ENCODE measurements at places on chromosomes 16 and 17.
A peak's percentile ranks its signal among the peaks of the same experiment; 100 is the strongest.

DNA sequence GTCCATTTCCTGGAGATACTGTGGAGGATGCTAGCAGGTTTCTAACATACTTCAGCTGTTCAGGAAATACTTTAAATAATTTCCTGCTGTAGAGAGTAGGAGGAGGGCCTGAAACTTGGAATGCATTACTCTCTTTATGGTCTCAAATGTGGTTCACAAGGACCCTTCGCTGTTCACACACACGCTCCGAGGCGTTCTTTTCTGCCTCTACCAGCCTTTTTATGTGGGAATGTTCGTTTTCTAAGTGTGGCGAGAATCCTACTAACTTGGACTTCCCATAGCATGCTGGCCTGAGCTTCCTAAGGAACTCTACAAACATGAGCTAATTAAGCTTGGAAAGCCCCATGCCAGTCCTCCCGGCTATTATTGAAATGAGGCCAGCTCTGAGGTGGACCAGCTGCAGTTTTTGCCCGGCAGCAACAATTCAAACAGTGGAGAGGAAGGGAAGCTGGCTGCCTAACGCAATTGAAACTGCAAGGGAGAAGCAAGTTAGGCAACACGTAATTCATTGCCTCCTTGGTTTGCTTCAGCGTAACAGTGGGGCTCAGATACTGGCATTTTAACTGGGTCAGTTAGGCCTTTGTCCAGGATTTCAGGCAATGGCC, 18.9 kb downstream of the KPNA2 start:
- peak; percentile 55 for DNase-seq

- DNase-seq, result no peak
These were observed 2.6 kb upstream of the RARA start for GRCh38 chr17:40306395-40306794.

GRCh38 chr17:7356072-7356549, 1.2 kb downstream of the TMEM95 start:
- DNase-seq, result no peak

DNA sequence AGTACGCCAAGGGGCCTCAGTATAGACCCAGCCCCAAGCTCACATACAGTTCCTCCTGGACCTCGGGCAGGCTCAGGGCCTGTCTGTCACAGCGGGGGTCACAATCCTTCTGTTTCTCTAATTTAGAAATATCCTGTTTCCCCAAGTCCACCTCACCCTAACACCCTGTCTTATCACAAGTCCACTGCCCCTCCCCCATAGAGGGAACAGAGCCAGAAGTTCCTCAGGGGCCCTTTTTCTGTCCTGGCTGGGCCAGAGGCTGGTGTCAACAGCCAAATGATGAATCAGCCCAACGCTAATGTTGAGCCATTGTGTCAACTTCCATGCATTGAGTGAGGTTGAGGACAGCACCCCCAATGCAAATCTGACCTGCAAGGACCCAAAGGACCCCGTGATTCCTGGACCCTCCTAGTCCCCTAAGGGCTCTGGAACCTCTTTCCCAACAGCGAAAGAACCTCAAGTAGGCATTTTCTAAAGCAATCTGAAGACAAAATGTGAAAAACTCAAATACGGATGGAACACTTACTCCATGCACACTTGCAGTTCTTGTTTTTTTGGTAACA, 58.6 kb downstream of the PECAM1 start:
- DNase-seq, result no peak

DNA sequence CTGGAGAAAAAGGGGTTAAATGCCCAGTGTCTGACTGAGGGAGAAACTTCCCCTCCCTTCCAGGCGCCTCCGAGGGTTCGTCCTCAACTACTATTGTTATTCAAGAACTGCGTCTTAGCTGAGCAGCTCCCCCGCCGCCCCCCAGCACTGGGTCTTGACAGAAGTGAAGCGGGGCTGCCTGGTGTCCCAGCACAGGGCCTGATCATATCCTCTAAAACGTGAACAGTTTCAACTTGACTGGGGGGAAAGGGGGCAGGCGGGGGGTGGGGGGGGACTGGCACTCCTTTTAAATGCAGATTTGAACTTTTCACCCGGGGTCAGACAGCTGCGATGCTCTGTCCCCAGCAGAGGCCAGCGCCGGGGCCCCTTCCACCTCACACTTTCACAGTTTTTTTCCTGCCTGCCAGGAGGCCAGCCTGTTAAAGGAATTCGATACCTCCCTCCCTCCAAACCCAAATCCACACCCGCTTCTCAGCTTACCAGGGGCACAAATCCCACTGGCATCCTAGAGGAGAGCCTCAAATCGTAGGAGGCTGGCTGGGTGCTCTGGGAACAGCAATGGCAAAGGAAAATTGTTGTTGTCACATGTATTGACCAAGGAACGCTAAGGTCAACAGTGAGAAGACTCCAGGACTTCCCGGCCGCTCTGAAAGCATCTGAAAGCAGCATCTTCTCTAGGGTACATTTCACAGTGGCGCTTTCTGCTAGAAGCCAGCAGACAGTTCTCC, 14.5 kb downstream of the ZFHX3 start:
- DNase-seq, result no peak

DNA sequence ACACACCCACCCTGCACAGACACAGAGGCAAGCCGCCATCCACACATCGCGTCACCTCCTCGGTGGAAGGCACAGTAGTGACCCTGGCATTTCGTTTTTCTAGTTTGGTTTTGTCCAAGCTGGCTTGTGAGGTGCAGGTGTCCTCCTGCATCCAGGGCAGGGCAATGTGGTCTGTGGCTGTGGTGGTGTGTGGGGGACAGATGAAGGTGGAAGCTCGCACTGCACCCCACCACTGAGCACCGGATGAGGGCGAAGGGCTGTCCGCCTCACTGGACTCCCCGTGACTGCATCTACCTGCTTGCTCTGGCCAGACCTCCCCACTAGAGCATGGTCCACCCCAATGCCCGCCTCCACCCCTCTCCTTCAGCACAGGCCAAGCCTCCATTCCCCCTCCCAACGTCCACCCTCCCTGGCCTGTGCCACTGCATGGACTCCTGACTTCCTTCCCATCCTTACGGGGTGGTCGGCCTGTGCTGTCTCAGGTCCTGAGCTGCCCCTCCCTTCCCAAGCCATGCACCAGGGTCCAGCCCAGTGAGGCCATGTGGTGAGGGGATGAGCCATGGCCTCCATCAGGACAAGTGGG, 78.8 kb upstream of the CBX4 start:
- no peak for DNase-seq

GRCh38 chr16:1037394-1038257, 34.9 kb upstream of the SSTR5 start:
- DNase-seq, result no peak

- DNase-seq, result no peak
These were observed 102.1 kb downstream of the SNX29 start for GRCh38 chr16:12078405-12079280.

DNA sequence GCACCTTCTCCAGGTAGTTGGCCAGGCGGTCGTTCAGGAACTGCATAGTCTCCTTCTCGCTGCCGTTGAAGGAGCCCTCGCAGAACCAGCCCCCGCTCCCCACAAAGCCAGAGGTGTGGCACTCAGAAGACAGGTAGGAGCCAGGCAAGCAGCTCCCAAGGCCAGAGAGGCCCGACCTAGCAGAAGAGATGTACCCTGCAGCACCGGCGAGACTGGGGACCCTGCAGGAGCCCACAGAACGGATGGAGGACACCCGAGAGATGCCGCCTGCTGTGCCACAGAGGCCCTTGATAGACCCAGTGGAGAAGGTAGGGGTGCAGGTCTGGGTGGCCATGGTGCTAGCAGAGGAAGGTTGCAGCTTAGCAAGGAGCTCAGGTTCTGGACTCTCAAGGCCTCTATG, at the start of gene KRT36:
Gene KRT36 (minus strand): TSS at position 380 of the 400 bp plus-strand sequence. CDS start 46 bp downstream, at position 334.
- DNase-seq, result no peak

- no peak for DNase-seq
These were observed 37.4 kb downstream of the ZDHHC7 start for GRCh38 chr16:84973776-84974523.

- DNase-seq, result no peak
These were observed 48.2 kb upstream of the CDC42EP4 start for GRCh38 chr17:73359987-73360410.

DNA sequence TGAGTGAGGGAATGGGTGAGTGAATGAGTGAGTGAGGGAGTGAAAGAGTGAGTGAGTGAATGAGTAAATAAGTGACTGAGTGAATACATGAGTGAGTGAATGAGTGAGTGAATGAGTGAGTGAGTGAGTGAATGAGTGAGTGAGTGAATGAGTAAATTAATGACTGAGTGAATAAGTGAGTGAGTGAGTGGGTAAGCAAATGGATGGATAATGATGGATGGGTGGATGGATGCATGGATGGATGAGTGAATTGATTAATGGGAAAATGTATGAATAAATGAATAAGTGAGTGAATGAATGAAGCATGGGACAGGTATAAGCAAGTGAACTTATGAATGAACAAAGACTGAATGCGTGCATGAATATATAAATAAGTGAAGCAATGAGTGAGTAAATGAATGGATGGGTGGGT, 25.4 kb downstream of the TMEM114 start:
- no peak for DNase-seq

GRCh38 chr17:79164913-79165695, 90.5 kb downstream of the ENGASE start:
- no peak for DNase-seq

GRCh38 chr16:85935974-85936760, 37.2 kb downstream of the IRF8 start:
- DNase-seq, result no peak

DNA sequence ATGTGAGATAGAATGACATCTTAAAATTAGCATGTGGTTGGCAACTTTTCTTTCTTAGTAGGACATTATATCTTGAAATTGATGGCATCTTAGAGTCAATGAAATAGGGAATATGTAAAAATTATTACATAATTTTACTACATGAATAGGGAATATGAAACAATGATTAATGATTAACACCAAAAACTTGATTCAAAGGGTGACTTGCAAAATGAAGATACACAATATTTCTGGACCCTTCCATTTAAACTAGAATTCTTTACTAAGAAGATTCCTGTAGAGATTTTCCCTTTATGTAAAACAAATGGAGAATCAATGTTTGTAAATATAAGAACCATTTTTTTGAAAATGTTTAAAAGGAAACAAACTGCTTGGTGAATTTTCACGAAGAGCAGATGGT, 3.4 kb downstream of the MRTFB start:
- DNase-seq, result no peak

DNA sequence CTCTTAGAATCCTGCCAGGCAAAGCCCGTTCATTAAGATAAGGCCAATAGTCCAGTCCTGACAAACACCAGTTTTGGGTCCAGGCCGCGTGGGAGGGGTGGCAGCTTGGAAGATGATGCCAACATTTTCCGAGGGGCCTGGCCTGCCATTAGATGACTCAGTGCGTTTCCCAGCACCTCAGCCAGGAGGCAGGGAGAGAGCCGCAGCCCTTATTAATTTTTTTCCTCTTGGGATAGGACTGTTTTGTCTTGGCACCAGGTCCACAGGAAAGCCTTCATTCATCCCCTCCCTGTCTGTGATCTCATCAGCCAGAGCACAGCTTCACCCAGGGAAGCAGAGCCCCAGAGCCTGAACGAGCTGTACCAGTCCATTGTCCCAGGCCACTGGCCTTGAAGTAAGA, 4.7 kb upstream of the NDEL1 start:
- peak; percentile 26 for DNase-seq

DNA sequence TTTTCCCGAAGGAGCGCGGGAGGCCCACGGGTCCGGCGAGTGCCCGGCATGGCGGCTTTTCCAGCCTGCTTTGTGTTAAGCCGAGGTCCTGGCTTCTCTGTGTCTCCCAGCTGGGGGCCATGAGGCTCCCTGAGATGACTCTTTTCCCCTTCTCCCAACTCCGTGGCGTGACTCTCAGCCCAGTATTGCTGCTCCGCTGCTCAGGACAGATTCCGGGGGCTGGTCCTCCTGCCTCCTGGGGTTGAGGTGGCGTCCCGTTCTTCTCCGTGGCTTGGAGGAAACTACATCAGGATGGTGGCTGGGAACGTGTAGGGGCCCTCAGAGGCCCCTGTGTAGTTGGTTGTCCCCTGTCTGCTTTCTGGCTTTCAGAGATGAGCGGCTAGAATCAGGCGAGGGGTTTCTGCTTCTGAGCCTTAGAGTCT, 951 bp downstream of the GPS1 start:
- no peak for DNase-seq

GRCh38 chr17:34375426-34375997, 12.5 kb upstream of the CCL1 start:
- DNase-seq, result no peak

DNA sequence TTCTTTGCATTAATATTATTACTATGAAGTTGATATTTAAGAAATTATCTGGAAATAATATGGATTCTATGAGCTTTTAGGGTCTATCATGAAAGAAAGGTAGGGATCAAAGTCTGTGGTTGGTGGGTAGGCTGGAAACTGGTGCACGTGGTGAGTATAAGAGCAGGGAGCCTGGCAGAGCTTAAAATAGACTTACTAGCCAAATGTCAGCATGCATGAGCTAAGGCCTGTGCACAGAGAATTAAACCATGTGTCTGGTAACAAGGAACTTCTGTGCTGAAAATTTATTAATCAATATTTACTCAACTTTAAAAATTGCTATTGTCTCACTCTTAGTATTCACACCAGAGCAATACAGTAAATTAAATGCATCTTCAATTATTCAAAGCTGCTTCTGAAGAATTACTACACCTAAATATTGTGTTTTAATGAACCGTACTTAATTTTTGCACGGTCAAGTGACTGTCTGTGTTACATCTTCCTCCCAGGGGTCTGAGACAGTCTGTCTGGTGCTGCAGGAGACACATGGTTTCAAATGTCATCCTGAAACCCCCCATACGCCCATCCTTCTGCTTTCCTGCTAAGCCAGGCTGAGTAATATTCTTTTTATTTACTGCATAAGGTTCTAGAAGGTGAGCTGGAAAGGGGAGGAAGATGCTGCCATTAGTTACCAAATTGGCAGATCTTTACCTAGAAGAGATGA, 161.0 kb upstream of the NLRP1 start:
- DNase-seq, result no peak

DNA sequence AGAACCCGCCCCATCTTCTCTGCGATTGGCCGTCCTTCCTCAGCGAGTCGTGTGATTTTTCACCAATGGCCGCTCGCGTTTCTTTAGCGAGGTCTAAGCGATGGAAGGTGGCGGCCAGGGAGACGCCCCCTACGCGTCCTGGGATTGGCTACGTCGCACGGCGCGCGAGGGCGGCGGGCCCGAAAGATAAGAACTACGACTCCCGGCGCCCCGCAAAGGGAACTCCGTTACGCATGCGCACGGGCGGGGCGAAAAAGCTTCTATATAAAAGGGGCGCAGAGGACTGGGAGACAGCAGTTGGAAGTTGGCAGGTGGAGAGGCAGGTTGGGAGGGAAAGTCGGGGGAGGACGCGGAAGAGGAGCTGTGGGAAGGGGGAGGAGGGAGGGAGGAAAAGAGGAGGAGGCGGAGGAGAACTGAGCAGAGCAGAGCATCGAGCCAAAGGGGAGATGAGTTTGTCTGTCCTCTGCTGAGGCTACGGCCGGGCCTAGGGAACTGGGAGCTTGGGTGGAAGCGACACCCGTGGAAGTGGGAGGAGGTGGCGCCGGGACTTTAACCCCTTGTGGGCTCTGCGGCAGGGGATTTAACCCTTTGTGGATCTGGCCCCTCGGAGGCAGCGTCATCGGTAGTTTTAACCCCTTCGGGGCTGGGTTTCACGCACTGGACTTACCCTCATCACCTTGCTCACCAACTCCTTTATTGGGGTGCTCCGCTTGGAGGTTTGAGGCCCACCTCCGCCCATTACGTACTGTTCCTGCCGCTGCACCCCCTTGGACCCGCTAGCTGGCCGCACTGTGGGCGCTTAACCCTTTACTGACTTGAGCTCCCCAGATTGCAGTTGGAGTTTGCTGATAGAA, at the start of gene HEXIM1:
Gene HEXIM1 (plus strand): TSS at position 293 of the 854 bp plus-strand sequence. CDS start 716 bp downstream, outside the sequence.
- DNase-seq, result peak; percentile 99

GRCh38 chr17:31236712-31237111, 60.3 kb downstream of the OMG start:
- DNase-seq, result no peak

- DNase-seq, result no peak
These were observed 60.6 kb downstream of the KPNA2 start for GRCh38 chr17:68096111-68096510.

- no peak for DNase-seq
These were observed 81.3 kb downstream of the METRNL start for GRCh38 chr17:83160443-83161297.

Data from astrocyte of the cerebellum (primary cell).